ENCODE measurements at places on chromosomes 1 and 21.

DNA sequence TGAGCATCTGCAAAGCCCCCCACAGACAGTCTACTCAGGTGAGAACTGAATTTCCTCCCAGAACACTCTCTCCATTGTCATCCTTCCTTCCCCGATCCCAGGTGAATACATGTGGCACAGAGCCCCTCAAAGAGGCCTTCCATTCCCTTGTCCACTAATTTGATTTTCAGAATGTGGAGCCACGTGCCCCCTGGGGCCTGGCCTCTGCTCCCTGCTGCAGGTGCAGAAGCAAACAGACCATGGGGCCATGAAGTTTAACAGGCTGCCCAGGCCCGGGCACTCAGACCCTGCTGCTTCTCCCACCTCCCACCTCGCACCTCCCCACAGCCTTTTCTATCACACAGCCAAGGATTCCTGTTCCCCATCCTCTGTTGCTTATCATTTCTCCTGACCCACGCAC is 243.8 kb upstream of the RAB4A start:
- DNase-seq = no peak

GRCh38 chr1:85580872-85581801 is 576 bp downstream of the CCN1 start:
- peak; percentile 93 for DNase-seq

GRCh38 chr1:55150880-55151588 is 64.1 kb downstream of the USP24 start:
- no peak for DNase-seq

GRCh38 chr1:230155021-230155420 is 88.0 kb downstream of the GALNT2 start:
- no peak for DNase-seq

GRCh38 chr1:90729504-90730242 is 12.6 kb upstream of the BARHL2 start:
- DNase-seq = peak; percentile 93

- DNase-seq = peak; percentile 46
These were observed 1.7 kb downstream of the KRTAP10-3 start for GRCh38 chr21:44556879-44557278.

DNA sequence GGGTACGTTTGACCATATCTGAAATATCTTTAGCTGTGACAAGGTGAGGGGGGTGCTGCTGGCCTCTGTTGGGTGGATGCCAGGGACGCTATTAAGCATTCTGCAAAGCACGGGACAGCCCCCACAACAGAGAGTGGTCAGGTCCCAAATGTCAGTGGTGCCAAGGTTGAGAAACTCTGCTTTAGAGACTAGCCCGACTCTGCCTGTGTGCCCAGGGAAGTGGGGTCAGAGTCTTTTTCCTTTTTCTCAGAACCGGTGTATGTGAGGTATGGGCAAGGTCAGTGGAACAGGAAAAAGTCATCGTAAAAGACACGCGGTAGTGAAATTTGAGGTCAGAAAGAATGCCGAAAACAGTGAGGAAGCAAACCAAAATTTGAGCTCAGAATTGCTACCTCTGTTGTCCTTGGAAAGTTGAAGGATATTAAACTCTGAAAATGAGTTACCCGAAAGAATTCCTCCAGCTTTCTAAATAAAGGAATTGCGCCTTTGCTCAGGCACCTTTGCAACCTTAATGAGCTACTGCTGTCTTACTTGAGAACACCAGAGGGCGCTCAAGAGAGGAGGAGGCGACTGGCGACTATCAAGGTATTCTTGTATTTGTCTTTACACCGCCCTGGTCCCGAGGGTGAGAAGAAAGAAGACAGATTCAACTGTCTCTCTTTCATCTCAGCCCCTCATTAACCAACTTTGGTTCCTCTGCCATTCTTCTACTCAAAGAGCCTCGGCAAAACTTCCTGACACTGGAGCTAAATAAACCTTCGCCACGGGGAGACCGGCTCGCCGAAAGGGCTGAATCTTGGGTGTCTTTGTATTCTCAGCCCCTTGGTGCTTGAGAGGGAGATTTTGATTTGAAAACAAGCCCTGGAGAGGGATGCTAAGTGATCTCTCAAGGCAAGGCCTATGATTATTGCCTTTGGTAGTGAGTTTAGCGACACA is 85.4 kb upstream of the OLIG2 start:
- DNase-seq = peak; percentile 75

DNA sequence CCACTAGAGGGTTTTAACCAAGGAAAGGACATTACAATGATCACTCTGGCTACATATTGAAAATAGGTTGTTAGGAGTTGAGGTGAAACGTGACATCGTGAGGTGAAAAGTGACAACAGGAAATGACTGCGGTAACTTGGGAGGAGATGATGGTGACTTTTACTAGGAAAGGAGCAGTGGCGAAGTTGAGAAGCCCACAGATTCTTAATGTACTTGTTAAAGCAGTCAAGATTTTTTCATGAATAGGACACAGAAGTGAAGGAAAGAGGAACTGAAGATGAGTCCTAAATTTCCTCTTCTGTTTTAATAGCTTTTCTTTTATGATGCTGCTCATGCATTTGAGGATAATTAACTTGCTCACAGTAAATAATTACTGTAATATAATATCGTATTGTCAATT is 59.5 kb downstream of the OMA1 start:
- no peak for DNase-seq

DNA sequence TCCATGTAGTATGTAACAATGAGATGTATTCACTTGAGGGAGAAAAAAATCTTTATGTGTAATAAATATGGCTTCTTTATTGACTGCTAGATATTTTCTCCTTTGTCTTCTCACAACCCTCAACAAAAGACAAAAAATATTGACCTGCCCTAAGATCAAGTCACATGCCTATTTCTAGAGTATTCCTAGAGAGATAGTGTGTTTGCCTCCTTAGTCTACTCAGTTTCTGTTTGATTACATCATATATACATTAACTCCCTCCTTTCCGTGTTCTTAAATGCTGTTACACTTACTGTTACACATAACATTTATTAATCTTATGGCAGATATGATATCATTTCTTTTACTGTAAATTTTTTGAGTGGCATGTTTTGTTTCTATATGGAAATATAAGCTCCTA is 281.6 kb upstream of the RGS18 start:
- DNase-seq = no peak
